HFF-Myc (cell line): ENCODE measurements at places on chromosomes 6 and 20.

- no peak for DNase-seq
These were observed 35.2 kb upstream of the BCLAF1 start for GRCh38 chr6:136324686-136325380.

DNA sequence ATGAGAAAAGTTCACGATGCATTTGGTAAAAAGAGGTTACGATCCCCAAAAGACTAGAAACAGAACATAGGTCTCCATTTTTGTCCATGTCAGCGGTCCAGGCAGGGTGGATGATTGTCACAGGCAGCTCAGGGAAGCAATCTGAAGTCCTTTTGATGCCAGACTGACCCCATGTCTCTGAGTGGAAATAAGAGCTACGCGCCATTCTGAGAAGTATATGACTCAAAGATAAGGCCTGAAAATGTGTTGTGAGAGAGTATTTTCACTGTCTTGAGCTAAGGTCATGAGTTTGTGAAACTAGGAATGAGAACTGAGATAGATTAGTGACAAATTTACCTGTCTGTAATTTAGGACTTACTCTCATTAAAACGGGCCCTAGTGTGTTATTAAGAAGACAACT lies 69.5 kb downstream of the LYRM4 start:
- DNase-seq, result no peak

- DNase-seq, result no peak
These were observed 1305.2 kb downstream of the EPHA7 start for GRCh38 chr6:92114091-92114675.

GRCh38 chr6:10030942-10031537 lies 383.8 kb downstream of the TFAP2A start:
- DNase-seq, result peak; percentile 2
